Activated T-helper 2 cell treated with anti-CD3 and anti-CD28 coated beads, Interferon-gamma antibody, Interleukin-2, Interleukin-4, amounts not matched to agents 10 μg/mL and 5 μg/mL and 100 μg/mL, durations not matched to agents 14 hours and 24 hours and 36 hours (primary cell): ENCODE measurements at places on chromosomes 11 and 22.

DNA sequence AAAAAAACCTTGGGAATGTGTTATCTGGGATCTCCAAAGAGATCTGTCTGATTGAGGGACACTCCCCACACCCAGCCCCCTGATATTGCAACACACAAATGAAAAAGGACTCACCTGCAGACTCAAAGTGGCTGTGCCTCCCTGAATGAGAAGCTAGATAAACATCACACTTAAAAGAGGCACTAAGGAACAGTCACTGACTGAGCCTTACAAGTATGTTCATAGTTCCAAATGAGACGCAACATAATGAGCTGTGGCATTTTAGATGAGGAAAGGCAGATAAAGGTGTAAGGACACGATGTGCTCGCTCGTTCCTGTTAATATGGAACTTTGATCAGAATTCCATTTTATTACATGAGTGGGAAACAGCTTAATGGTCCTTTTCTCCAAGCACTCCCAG, 21.0 kb upstream of the CFAP300 start:
- no peaks in the 10 kb centered on the region for H3K36me3 ChIP-seq
- peaks cover 3% of the 10 kb centered on the region for H3K27me3 ChIP-seq

DNA sequence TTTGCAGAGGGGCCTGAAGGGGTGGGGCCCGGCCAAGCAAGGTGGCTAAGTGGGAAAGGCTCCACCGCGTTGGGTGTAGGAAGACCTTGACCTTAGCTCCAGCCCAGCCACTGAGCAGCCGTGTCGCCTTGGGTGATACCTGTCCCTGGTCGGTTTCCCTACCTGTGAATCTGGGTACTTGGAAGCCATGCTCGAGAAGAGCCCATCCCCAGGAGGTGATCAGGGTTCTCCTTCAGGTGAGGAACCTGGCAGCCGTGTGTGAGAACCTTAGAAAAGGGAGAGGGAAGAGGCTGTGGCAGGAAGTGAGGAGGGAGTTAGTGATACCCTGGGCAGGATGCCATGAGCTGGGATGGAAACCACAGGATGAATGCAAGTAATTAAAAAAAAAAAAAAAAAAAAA, 21.6 kb downstream of the PPARA start:
- no peaks in the 10 kb centered on the region for H3K27me3 ChIP-seq
- H3K4me3 ChIP-seq, result no peak overlapping the region
- H3K4me1 ChIP-seq, result peaks cover 5% of the 10 kb centered on the region
- no peaks in the 10 kb centered on the region for H3K36me3 ChIP-seq
- no peak for DNase-seq
- H3K27ac ChIP-seq, result no peak overlapping the region

- H3K36me3 ChIP-seq, result peaks cover 64% of the 10 kb centered on the region
- peaks cover 4% of the 10 kb centered on the region for H3K27me3 ChIP-seq
- H3K4me3 ChIP-seq, result peak overlapping the region; percentile 87
- peaks cover 67% of the 10 kb centered on the region for H3K4me1 ChIP-seq
- no peak for DNase-seq
- H3K27ac ChIP-seq, result peak overlapping the region; percentile 7
Observed at GRCh38 chr11:35142481-35143075, 3.6 kb downstream of the CD44 start.

DNA sequence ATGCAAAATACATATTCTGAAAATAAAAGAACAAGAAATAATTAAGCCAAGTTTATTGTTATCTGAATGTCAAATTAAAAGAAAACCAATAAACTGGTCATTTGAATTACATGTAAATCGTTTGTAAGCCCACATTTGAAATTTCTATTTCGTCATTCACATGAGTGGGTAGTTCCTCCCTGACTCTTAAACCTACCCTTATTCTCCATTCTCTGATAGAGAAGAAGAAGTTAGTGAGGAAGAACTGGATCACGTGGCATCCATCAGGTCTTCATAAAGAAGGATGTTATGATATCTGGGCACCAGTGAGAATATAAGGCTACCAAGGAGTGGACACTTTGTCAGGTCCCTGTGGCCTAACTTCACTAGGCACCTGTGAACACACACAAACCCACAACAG, 328.1 kb downstream of the OPCML start:
- no peak for DNase-seq
- no peaks in the 10 kb centered on the region for H3K4me1 ChIP-seq
- H3K36me3 ChIP-seq, result no peaks in the 10 kb centered on the region
- no peak overlapping the region for H3K4me3 ChIP-seq

- no peaks in the 10 kb centered on the region for H3K27me3 ChIP-seq
- no peak overlapping the region for H3K4me3 ChIP-seq
- no peaks in the 10 kb centered on the region for H3K4me1 ChIP-seq
- no peaks in the 10 kb centered on the region for H3K36me3 ChIP-seq
- no peak overlapping the region for H3K27ac ChIP-seq
- DNase-seq, result no peak
Observed at GRCh38 chr11:4983841-4984240, 10.8 kb upstream of the OR51L1 start.
